ENCODE measurements at places on chromosomes 5 and 9.

GRCh38 chr5:168858994-168859393, 279.8 kb upstream of the PANK3 start:
- DNase-seq, result no peak

GRCh38 chr9:95793924-95794828, 81.3 kb upstream of the ERCC6L2 start:
- DNase-seq, result no peak

GRCh38 chr5:151892393-151892792, 32.3 kb downstream of the GLRA1 start:
- DNase-seq, result no peak

DNA sequence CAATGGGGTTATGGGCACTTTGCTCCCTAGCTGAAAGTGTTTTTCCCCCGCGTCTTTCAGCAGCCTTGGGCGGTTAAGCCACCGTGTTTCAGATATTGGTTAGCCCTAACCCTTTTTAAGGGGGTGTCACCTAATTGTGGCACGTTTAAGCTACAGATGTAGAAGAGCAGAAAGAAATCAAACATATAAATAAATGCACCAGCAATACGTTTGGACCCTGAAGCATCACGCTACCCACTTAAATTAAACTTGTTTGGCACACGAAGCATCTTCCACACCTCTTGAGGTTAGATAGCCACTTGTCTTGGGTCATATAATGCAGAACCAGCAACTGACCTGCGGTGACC, 768 bp downstream of the YTHDC2 start:
- no peak for DNase-seq

- no peak for DNase-seq
Observed at GRCh38 chr9:133169102-133169501, 5.4 kb upstream of the GBGT1 start.

DNA sequence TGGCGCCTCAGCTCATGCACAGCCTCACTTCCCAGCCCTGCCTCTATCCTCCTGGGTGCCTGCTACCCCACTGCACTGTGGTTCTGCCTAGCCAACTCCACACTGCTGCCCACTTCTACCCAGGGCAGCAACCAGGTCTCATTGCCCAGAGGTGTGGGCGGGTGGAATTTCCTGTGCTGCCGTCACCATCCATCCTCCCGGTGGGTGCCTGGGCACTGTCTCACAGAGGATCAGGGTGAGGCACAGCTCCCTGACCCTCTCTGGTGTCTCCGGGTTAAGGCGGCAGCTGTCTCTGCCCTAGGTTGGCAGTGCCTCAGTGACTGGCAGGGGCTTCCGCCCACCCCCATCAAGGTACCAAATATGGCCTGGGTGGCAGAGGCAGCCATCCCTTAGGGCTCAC, 4.3 kb upstream of the MTMR12 start:
- no peak for DNase-seq

- no peak for DNase-seq
Observed at GRCh38 chr5:109563189-109563588, 126.5 kb upstream of the MAN2A1 start.

- no peak for DNase-seq
Observed at GRCh38 chr9:91814753-91815152, 135.3 kb downstream of the ROR2 start.

DNA sequence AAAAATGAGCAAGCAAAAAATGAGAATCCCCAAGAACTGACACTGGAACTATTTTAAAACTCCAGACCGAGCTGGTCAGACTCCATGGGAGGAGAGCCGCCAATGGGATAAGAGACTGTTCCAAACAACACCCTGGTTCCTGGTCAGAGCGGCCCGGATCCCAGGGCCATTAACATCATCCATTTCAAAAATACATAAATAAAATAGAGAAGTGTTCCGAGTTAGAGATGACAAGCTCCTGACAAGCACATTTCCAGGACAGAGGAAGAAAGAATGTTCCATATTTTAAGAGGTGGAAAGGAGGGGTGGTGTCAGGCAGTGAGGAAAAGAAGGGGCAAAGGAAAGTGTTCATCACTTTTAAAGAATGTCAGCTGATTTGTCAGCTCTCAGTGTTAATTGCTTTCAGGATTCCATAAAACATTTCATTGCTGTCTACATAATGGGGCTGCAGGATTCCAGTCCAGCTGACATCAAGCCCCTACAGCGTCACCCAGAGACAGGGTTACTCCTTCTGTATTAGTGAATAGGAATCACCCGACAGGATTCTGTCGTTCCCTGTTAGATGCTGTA, 202.5 kb upstream of the TRIM32 start:
- DNase-seq, result no peak

- peak; percentile 2 for DNase-seq
Observed at GRCh38 chr9:5976674-5977397, 38.6 kb downstream of the RANBP6 start.

- no peak for DNase-seq
Observed at GRCh38 chr5:62000646-62001045, 305.4 kb upstream of the KIF2A start.

- DNase-seq, result no peak
Observed at GRCh38 chr5:170393235-170393634, 4.1 kb upstream of the KCNMB1 start.

GRCh38 chr5:111562561-111562960, 50.2 kb upstream of the STARD4 start:
- DNase-seq, result no peak

DNA sequence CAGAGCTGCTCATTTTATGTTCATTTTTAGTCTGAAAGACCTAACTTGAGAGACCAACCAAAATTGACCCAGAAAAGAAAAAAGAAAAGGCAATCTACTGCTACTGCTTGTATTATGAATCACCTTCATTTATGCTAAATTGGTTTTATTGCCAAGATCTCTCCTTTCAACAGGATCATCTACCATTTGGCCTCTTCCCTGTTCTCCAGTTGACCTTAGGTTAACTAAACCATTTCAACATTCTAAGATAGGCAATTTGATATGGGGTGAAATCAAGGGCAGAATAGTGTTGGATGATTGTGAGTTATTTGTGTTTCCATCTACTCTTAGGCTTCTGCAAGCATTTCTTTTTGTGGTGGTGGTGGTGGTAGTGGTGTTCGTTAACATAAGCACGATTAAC, 48.3 kb upstream of the POU4F3 start:
- DNase-seq, result no peak
